ENCODE measurements at places on chromosomes 7 and 10.

DNA sequence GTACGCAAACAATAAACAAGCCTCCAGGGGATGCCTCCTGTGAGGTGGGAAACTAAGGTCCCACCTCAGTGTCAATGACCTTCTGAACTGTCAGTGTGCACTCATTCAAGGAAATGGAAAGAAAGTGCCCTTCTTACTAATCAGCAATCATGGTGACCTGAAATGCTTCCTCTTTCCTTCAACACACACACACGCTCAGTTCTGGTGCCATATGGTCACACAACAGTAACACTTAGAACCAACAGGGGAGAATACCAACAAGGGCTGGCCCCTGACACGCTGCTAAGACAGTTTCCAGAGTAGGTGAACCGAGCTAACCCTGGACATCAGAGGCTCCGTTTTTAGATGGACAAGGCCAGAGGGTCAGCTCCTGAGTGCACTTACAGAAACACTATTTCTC, 42.1 kb upstream of the EFCAB10 start:
- DNase-seq = no peak

DNA sequence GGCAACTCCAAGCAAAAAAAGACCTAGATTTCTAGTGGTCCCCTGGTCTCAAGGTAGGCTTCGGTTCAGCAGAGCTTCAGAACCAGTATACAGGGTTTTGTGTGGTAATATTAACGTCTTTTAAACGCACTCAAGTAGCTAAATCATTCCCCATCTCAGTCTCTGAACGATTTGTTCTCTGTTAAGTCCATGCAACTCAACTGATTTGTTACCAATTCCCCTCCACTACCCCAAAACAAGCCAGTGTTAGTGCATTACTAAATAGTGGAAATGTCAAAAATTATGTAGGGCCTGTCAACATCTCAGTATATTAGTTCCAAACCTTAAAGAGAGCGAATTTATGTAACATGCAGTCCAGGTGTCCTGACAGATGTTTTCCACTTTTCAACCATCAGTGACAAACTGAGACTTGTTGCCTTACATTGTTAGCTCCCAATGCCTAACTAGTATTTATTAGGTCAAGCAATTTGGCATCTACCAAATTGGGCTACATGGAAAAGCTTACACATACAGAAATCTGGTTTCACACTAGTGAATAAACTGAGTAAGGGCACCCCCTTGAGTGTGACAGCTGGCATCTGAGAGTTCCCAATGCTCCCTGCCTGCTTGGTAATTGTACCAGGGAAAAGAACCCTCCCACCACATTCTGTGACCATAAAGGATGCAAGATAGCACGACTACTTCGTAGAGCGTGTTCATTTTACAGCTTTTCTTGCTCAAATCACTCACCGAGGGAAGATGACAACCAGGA, 12.2 kb downstream of the HNRNPA2B1 start:
- DNase-seq = no peak

DNA sequence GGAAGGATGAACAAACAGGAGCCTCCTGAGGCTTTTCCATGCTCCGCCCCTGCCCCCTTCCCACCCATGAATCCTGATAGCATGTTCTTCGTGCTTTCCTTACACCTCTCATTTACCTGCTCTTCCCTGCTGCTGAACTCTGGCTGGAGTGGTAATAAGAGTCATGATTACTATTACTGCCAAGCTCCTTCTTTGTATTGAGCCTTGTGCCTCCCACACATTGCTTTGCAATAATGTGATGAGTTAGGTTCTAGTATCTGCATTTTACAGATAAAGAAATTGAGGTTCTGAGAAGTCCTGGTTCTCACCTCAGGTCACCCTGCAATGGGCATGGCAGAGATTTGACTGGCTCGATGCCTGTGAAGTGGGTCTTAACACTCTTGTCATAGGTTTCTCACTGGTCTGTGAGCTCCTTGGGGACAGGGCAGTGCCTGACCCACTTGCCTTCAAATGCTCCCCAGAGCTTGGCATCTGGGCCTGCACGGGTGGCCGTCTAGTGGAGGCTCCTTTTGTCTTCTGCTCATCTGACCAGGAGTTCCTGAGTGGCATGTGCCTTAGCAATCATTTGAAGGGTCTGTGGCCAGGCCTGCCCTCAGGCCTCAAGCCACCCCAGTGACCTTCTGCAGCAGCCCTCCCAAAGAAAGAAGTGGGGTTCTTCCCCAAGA, 309.2 kb upstream of the ZMIZ1 start:
- DNase-seq = no peak

DNA sequence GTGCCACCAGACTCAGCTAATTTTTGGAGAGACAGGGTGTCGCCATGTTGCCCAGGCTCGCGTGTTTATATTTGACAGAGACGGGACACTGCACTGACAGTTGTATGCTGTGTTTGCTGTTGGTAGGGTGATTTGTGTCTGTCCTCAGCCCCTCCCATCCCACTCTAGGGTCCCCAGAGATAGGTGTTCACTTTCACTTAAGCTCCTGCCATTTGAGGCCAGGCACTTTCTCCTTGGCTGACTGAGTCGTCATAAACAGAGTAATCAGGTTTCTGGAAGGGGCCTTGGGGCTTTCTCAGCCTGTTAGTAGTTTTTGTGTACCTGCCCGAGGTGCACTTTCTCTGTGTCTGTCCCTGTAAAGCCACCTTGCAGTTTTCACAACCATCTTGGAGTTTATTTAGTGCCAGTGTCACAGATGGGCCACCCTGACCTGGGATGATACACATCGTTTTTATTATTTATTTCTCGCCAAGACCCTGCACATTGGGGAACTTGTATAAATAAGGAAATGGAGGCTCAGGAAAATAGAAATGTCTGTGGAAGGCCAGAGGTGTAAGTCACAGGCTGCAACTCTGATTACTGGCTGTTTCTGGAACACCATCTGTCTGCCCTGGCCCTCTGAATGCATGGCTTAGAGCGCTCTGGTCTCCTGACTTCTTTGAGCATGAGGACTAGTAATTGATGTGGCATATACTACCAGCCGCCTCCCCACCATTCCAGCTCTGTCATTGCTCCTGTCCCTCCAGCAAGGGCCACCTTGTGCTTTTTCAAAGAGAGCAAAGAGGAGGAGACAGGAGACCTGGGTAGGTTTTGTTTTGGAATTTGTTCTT, 81.9 kb upstream of the PDCD4 start:
- no peak for DNase-seq

DNA sequence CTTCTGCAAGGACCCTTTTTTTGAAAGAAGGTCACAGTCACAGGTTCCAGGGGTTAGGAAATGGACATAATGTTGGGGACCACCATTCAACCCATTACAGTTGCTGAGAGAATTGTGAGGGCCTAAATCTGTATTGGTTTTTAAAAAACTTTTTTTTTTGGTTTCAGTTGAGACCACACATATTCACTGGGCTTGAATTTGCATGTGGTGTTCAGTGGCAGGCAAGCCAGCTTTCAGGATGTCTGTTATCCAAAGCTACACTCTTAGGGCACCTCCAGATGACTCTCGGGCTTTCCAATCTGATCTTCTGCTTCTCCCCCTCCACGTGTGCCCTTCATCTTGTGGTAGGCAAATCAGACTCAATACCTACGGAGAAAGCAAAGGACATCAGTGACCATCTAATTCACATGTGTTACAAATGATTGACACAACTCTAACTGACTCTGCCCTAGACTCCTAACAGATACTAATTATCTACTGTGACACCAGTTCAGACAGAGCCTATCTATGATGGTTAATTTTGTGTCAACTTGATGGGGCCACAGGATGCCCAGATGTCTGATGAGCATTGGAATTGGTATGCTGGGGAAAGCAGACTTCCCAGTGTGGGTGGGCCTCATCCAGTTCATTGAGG, 93.3 kb upstream of the ELMO1 start:
- no peak for DNase-seq

DNA sequence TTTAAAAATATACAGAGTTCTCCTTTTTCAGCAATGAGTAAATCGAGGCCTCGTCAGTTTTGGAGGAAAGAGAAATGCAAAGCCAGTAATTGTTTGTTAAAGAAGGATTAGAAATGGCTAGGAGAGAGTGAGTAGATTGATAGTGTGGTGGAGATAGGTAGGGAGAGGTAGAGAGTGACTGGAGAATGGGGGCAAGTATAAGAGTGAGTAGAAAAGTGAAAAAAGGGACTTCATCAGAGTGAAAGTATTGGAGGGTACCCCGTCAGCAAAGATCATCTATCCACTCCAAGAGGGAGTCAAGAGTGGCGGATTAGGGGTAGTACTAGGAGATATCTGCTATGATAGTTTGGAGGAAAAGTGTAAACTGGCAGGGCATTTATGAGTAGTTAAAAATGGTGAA, 9.2 kb upstream of the ANKRD2 start:
- DNase-seq = no peak

DNA sequence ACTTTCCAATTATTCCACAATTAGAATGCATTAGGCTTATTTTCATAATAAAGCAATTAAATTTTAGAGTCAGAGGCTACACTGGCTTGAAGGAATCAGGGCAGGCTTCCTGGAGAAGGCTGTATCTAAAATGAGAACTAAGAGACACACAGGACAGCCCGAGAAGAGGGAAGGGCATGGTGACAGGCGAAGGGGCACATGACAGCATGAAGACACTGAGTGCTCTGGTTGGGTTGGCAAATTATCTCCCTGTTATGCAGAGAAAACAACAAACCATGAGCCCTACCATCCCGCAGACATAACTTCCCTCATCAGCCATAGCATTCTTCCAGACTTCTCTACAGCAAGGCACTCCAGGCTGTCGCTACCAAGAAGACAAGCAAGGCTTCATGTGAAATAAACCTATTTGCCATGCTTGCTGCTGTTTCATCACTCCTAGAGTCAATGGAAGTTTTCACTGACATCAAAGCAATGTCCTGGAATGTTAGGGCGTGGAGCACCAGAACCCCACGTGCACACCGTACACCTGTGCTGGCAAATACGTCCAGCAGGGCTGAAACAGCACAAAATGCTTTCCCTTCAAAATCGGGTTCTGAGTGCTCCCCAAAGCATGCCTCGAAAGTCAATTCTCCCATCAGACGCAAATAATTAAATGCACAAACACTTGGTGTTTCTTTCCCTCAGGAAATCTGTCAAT, 21.3 kb downstream of the VOPP1 start:
- no peak for DNase-seq

All from stimulated activated naive CD4-positive, alpha-beta T cell treated with Interleukin-2 at 50 U/mL for 16 hours (primary cell).